Left renal pelvis (tissue), 4 donors: ENCODE measurements at places on chromosomes 4 and X.
A peak's percentile ranks its signal among the peaks of the same experiment; 100 is the strongest.

DNA sequence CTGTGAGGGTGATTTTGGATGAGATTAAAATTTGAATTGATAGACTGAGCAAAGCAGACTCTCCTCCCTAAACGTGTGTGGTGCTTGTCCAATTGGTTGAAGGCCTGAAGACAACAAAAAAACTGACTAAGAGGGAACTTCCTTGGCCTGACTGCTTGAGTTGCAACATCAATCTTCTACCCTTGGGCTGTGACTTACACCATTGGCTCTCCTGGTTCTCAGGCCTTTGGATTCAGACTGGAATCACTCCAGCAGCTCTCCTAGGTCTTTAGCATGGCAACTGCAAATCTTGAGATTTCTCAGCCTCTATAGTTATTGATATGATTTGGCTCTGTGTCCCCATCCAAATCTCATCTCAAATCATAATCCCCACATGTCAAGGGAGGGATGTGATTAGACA is 49.7 kb upstream of the IGFBP7 start:
- no peak for DNase-seq

GRCh38 chr4:172547724-172548123 is 620.9 kb upstream of the GALNT7 start:
- no peak for DNase-seq

DNA sequence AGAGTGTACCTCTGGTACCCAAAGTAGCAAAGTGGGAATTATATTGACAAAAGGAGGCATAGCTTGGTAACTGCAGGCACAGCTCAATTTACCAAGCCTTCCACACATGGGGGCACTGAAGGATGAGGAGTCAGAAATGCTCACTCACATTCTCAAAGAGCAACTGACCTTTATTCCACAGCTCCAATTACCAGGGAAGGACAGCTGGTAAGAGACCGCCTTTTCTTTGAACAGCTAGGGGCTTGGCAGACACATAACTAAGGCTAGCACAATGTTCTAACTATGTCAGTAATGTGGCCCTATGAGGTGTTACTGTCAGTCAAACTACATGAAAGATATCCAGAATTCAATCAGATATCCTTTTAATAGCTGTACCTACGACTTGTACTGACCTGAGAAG is 20.5 kb upstream of the STS start:
- DNase-seq, result no peak

- no peak for DNase-seq
These were observed 109.0 kb upstream of the ARSJ start for GRCh38 chr4:114088481-114088880.

DNA sequence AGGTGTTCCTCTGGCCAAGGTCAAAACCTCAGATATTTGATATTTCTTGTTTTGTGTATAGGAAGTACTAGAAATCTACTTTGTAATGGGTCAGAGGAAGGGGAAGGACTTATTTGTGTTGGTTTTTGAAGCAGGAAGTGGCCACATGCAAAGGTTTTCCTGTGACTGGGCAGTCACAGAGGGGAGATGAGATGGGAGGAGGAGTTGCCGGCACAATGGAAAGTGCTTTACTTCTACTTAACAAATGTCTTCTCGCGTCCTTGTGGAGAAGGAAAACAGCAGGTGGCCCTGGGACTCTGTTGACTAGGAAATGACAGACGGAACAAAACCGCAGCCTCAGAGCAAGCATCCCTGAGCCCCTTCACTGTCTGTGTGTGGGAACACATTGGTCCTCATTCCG is 46.6 kb downstream of the SHROOM2 start:
- DNase-seq, result no peak

DNA sequence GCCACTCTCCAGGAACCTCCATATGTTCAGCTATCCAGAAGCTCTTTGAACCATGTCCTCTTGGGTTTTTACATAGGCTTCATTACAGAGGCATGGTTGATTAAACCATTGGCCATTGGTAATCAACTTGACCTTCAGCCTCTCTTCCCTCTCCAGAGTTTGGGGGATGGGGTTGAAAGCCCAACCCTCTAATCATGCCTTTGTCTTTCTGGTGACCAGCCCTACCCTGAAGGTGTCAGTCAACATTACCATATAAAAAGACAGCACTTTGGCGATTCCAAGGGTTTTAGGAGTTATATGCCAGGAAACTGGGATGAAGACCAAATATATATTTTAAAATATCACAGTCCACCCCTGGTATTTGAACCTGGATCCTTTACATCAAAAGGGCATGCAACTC is 222.5 kb downstream of the CHIC1 start:
- no peak for DNase-seq

GRCh38 chr4:4667622-4668081 is 125.8 kb upstream of the STX18 start:
- DNase-seq, result no peak

- no peak for DNase-seq
These were observed 14.1 kb downstream of the S100G start for GRCh38 chrX:16664074-16664473.

GRCh38 chrX:131729295-131729694 is 185.4 kb downstream of the OR13H1 start:
- no peak for DNase-seq

DNA sequence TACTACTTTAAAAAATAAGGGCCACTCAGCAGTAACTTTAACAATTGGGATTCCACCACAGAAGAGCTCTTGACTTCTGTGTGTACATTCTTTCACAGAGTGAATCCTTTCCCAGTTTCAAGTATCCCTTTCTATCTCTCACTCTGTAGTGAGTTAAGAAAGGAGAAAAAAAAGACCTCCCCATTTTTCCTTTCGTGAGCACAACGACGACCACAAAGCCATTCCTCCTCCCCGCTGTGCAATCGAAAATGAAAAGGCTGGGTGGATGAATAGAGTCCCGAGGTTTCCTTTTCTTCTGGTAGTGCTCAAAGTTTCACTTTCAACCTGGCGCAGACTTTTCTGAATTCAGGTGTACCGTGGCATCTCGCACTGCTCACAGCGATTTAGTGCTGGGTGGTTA is 58.0 kb downstream of the TAB3 start:
- DNase-seq, result no peak

DNA sequence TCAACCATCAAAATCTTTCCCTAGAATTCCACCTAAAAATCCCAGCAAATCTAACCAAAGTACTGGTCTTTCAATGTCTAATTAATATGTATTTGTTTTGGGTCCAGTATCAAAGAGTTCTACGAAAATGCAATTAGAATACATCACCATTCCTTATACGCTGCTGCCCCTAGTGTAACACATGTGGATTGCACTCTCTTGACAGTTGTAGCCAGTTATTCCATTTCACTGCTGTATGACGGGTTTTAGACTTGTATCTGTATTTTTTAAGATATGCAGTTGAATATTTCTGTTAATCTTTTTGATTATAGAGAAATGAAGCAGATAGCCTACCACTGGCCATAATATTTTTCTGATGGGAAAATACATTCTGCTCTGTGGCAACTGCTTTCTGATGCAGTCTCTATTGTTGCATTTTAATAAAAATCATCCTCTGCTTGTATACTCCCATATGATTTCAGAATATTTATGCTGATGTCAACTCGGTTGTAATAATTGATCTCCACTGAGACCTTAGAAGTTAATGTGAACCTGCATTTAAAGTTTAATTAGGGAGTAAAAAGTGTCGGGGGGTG is 17.1 kb upstream of the PAGE2B start:
- no peak for DNase-seq

DNA sequence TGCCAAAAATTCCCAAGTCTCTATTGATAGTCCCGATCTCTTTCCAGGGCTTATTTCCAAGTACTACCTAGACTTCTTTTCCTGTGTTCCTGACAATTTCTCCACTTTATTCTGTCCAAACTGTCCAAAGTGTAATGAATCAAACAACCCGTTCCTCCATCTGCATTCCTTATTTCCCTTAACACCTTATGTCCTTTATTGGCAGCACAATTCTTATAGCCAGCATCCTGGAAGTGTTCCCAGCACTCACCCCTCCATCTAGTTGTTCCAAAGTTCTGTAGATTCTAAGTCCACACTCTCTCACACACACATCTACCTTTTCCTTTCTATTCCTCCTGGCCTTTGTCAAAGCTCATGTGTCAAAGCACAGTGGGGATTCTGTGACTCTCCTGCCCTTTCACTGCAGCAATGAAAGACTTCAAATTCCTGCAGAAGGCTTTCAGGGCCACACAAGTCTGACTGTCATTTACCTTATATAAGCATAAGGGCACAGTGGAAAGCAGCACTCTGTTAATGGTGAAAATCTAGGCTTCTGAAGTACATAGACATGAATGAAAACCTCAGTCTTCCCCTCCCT is 22.1 kb downstream of the LIMCH1 start:
- DNase-seq, result no peak

- peak; percentile 86 for DNase-seq
These were observed at the start of gene COQ2 for GRCh38 chr4:83284193-83285054. Gene COQ2, minus strand, starts transcription at chr4:83284798. Its CDS starts 34 bp downstream, at chr4:83284764.
